ENCODE measurements at places on chromosomes 3 and 15.

DNA sequence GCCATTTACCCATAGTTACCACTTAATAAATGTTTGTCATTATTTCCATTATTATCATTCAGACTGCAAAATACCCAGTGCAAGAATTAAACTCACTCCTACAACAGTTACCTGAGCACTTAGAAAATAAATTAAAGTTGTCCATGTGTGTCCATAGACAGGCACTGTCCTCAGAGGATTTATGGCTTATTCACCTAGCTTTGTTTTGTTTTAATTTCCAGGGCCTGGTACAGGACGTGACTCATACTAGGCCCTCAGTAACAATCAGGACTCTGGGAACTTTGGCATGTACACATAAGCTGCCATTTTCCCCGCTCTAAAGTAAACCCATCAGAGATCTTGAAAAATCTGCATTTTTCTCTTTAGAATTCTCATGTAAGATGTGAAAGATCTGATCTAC, 458.5 kb upstream of the ARRDC4 start:
- DNase-seq, result no peak

DNA sequence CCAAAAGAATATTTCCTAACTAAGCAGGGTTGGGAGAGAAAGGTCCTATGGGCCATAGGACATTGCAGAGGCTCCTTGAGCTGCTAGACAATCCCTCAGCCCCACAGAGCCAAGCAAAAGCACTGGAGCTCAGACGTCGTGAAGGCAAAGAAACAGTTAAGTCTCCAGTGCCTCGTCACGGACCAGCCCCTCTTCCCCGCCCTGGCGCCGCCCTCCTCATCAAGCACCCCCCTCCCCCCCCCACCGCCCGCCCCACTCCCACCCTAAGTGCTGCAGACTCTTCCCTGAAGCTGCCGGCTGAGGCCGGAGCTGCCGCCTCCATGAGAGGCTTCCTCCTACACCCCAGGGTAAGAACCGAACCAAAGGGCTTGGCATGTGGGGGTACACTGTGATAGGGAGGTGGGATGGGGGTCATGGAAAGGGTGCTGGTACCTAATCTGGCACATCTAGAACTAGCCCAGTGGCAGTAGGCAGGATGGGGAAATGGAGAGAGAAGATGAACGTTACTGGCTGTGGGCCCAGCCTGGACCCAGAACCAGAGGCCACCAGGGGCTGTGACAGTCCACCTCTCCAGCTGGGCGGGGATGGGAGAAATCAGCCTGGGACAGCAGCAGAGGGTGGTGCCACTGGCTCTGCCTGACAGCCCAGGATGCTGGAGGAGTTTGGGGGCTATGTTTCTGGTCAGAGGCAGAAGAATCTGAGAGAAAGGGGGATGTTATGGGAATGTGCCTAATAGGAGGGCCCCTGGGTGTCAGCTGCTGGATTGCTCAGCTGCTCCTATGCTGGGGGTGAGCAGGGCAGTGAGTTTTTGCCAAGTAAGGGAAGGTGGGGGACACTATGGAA, at the start of gene MAP1A:
MAP1A (plus strand) TSS at position 255 of the 843 bp plus-strand sequence. CDS start 3,866 bp downstream, outside the sequence.
- DNase-seq, result no peak

- DNase-seq, result no peak
Observed at GRCh38 chr3:152281133-152281713, 12.5 kb downstream of the MBNL1 start.

GRCh38 chr3:23834082-23834870, 28.5 kb downstream of the UBE2E1 start:
- no peak for DNase-seq

GRCh38 chr3:106458952-106459351, 590.1 kb upstream of the CBLB start:
- no peak for DNase-seq

DNA sequence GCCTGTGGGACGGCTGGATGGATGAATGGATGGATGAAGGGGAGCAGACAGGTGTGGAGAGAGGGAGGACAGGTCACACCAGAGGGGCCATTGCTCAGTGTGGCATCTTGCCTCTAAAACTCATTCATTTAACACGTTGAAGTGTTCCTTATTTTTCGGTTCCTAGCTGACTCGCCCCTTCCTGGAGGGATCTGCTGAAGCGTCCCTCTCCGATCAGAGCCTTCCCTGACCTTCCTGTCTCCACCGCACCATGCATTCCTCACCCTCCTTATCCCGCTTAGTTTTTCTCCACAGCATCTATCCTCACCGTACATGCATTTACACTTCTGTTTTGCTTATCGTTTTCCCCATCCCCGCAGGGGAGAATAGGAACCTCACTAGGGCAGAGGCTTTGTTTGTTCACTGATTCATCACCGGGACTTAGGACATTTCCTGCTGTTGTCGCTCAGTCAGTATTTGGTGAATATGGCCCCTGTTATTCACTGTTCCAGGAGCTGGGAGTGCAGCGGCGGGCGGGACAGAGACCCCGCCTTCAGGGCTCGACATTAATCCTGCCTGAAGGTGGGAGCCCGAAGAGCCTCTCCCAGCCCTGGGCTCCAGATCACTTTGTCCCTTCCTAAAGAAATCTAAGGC, 32.0 kb downstream of the FOXL2 start:
- no peak for DNase-seq

DNA sequence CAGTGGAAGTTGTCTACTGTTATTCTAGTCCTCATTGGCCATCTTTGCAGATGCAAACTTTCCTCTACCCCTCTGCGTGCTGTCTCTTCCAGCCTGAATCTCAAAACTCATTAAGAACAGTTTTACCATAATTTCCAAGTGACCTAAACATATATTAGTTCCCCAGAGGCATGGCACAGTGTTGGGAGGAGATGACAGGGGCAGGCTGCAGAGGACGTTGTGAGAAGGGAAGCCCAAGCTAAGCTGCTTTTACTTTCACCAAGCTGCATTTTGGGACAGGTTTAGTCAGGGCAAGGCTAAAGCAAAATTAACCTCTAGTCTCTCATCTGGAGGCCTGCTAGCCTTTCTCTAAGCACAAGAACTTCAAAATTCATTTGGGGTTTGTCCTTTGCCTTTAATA, 318.6 kb upstream of the SATB1 start:
- no peak for DNase-seq

- DNase-seq, result no peak
Observed at GRCh38 chr3:125212091-125212508, 448 bp downstream of the SLC12A8 start.

DNA sequence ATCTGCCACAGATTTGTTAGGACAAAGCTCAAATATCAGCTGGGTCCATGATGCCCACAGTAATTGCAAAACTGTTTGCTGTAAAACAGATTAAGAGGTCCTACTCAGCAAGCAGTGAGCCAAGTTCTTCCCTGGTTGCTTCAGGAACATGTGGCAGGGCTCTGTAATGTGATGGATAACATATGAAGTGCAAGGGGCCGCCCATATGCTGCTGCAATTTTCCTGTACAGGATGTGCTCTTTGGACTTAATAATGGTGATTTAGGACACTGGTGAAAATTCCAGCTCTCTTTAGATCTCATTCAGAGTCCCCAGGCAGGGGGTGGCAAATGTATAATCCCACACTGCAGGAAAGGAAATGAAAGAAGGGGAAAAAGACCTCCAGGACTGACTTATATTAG, 289.4 kb downstream of the LSAMP start:
- no peak for DNase-seq

DNA sequence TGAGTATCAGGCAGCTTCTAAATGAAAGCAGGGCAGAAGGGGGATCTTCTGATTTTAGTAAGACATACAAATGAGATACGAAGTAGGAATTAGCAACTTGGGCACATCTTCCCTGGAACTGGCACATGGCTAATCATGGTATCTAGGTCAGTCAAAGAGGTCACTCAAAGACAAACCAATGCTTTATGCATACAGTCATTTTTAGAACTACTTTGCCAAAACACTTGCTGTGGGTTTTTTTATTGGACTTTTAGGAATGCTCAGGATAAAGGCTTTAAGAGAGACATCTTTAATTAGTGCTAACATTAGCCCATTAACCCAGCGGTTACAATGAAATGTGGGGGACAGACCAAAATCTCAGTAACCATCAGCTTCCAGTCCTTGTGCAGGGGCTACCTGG, 51.7 kb downstream of the GPR176 start:
- DNase-seq, result no peak

- DNase-seq, result no peak
Observed at GRCh38 chr15:98581715-98582114, 66.6 kb upstream of the IGF1R start.

DNA sequence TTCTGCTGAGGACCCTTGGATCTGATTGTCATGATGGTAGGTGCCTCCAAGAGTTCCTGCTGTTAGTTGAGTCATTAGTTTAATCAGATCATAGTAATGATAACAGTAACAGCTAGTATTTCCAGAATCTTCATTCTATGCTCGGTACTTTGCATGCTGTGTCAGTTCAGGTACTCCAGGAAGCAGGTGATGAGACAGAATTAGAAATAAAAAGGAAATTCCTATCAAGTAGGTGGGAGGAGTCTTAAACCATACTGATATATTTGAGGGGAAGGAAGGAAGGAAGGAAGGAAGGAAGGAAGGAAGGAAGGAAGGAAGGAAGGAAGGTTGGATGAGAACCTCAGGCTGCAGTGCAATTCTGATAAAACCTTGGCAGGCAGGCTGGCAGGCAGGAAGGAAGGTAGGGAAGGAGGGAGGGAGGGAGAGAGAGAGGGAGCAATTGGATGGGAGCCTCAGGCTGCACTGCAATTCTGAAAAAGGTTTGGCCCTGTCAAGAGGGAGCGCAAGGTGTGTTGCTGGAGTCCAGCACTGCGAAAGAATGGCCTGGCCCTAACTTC, 148.8 kb upstream of the NUDT16 start:
- no peak for DNase-seq

GRCh38 chr15:79431636-79432344, at the start of gene MINAR1:
Gene MINAR1, plus strand, starts transcription at chr15:79432336. Its CDS starts 23,812 bp downstream, at chr15:79456148.
- no peak for DNase-seq

All from central memory CD4-positive, alpha-beta T cell (primary cell).